Stomach (tissue), 19 donors: ENCODE measurements at places on chromosomes 3 and 15. TPM values are rescaled to one million over a fixed set of nuclear protein-coding genes. Genes with fewer than 3 reads are reported as not detected.
A peak's percentile ranks its signal among the peaks of the same experiment; 100 is the strongest.

The GNAT1 gene
- total RNA-seq = not detected

The IL17RE gene
- total RNA-seq = 60.1 TPM

The BCL2A1 gene
- 12.5 TPM for total RNA-seq

The SI gene
- 17.4 TPM for total RNA-seq

The RTP3 gene
- not detected for total RNA-seq

The DNAJC13 gene
- 58.5 TPM for total RNA-seq

The SERPINI2 gene
- total RNA-seq = 1.3 TPM

The TICRR gene
- total RNA-seq = 3.5 TPM

The LMAN1L gene
- total RNA-seq = not detected

The CAND2 gene
- 3.5 TPM for total RNA-seq

The PLA2G4D gene
- total RNA-seq = 2.9 TPM

The SLC38A3 gene
- total RNA-seq = not detected

The CCDC39 gene
- total RNA-seq = 11.7 TPM

The CHRD gene
- 27.2 TPM for total RNA-seq

The SLC15A2 gene
- not detected for total RNA-seq

The PLD1 gene
- 25.1 TPM for total RNA-seq

The MYRIP gene
- total RNA-seq = 10.7 TPM

GRCh38 chr3:53677413-53677812, 168.8 kb downstream of the CHDH start:
- peaks cover 6% of the 10 kb centered on the region for H3K4me1 ChIP-seq
- H3K36me3 ChIP-seq = no peaks in the 10 kb centered on the region
- no peak overlapping the region for H3K4me3 ChIP-seq

DNA sequence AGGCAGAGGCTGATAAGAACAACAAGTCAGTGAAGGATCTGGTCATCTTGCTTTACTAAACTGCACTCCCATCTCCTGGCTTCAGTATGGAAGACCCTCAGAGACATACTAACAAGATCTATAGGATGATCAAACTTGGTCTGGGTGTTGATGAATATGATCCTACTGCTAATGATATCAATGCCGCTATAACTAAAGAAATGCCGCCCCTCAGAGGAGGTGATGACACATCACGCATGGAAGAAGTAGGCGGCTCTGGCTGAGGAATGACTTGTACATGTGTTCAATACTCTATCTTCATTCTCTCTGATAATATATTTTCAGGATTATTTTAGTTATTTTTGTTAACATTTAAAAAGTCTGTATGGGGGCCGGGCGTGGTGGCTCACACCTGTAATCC, 17.5 kb upstream of the EIF2B5 start:
- no peak for DNase-seq
- H3K4me1 ChIP-seq = no peaks in the 10 kb centered on the region
- H3K36me3 ChIP-seq = no peaks in the 10 kb centered on the region
- no peak overlapping the region for H3K27ac ChIP-seq

- H3K4me1 ChIP-seq = peaks cover 11% of the 10 kb centered on the region
- no peak overlapping the region for H3K4me3 ChIP-seq
- H3K27me3 ChIP-seq = no peaks in the 10 kb centered on the region
- DNase-seq = no peak
- H3K36me3 ChIP-seq = peaks cover 98% of the 10 kb centered on the region
- no peak overlapping the region for H3K27ac ChIP-seq
Measured at GRCh38 chr15:44595656-44596510, 58.9 kb downstream of the EIF3J start.

- no peak overlapping the region for H3K27ac ChIP-seq
- DNase-seq = no peak
- H3K36me3 ChIP-seq = no peaks in the 10 kb centered on the region
- H3K4me1 ChIP-seq = no peaks in the 10 kb centered on the region
- no peak overlapping the region for H3K4me3 ChIP-seq
Measured at GRCh38 chr3:193929921-193930646, 205.9 kb upstream of the HES1 start.

GRCh38 chr15:68769702-68770101, 51.0 kb downstream of the ANP32A start:
- DNase-seq = no peak
- no peaks in the 10 kb centered on the region for H3K27me3 ChIP-seq
- H3K4me3 ChIP-seq = no peak overlapping the region
- H3K4me1 ChIP-seq = no peaks in the 10 kb centered on the region
- no peaks in the 10 kb centered on the region for H3K36me3 ChIP-seq
- no peak overlapping the region for H3K27ac ChIP-seq

GRCh38 chr15:97653896-97654295, 306.6 kb upstream of the ARRDC4 start:
- no peak overlapping the region for H3K27ac ChIP-seq
- DNase-seq = no peak
- peaks cover 33% of the 10 kb centered on the region for H3K27me3 ChIP-seq
- no peak overlapping the region for H3K4me3 ChIP-seq
- H3K4me1 ChIP-seq = peaks cover 7% of the 10 kb centered on the region

- H3K27ac ChIP-seq = no peak overlapping the region
- H3K4me3 ChIP-seq = no peak overlapping the region
- peaks cover 10% of the 10 kb centered on the region for H3K36me3 ChIP-seq
- DNase-seq = no peak
- no peaks in the 10 kb centered on the region for H3K27me3 ChIP-seq
- H3K4me1 ChIP-seq = no peaks in the 10 kb centered on the region
Measured at GRCh38 chr15:49313650-49314049, 109.4 kb upstream of the FGF7 start.

GRCh38 chr3:187064210-187065115, 74.8 kb downstream of the RPL39L start:
- peaks cover 6% of the 10 kb centered on the region for H3K36me3 ChIP-seq
- H3K4me1 ChIP-seq = no peaks in the 10 kb centered on the region
- H3K27ac ChIP-seq = no peak overlapping the region
- peak; percentile 62 for DNase-seq
- H3K27me3 ChIP-seq = no peaks in the 10 kb centered on the region
- no peak overlapping the region for H3K4me3 ChIP-seq

DNA sequence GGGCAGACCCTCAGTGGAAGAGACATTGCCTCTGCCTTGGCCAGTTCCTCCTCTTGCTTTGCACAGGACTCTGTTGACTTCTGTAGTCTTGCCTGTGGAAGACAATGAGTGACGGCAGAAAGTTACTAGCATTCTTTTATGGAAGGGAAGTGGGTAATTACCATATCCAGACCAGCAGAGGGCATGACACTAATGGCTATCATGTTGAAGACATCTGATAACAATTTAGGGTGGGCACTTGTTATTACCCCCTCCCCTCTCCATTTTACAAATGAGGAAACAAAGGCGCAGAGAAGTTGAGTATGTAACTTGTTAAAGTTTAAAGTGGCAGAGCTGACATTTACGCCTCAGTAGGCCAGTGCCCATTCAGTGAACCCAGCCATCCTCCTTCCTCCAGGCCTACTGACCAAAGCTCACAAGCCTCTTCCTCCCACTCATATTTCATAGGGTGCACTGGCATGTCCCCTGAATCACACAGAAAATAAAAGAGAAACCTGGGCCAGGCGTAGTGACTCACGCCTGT, 48.2 kb upstream of the FMN1 start:
- no peak for DNase-seq
- H3K27ac ChIP-seq = no peak overlapping the region
- H3K4me3 ChIP-seq = no peak overlapping the region
- H3K4me1 ChIP-seq = no peaks in the 10 kb centered on the region
- no peaks in the 10 kb centered on the region for H3K36me3 ChIP-seq

- no peaks in the 10 kb centered on the region for H3K4me1 ChIP-seq
- H3K4me3 ChIP-seq = peak overlapping the region; percentile 27
- no peak for DNase-seq
- peaks cover 16% of the 10 kb centered on the region for H3K27me3 ChIP-seq
- H3K36me3 ChIP-seq = no peaks in the 10 kb centered on the region
Measured at GRCh38 chr3:42685891-42686820, 819 bp downstream of the KLHL40 start.

DNA sequence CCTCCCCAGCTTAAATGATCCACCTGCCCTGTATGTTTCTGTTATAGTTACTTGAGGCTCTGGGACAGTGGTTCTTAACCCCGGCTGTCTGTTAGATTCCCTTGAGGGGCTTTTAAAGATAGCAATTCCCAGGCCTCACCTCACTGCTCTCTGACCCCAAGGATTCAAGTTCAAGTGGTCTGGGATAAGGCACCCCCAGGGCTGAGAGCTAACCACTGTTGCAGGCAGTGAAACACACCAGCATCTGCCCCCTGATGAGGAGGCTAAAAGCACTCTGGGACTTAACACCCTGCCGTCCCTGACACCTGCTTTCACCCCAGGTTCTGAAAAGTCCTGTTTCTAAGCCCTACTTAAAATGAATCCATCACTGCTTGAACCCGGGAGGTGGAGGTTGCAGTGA, 103.7 kb downstream of the LRRK1 start:
- H3K4me1 ChIP-seq = peaks cover 6% of the 10 kb centered on the region
- no peak overlapping the region for H3K4me3 ChIP-seq
- H3K27ac ChIP-seq = peak overlapping the region; percentile 75

DNA sequence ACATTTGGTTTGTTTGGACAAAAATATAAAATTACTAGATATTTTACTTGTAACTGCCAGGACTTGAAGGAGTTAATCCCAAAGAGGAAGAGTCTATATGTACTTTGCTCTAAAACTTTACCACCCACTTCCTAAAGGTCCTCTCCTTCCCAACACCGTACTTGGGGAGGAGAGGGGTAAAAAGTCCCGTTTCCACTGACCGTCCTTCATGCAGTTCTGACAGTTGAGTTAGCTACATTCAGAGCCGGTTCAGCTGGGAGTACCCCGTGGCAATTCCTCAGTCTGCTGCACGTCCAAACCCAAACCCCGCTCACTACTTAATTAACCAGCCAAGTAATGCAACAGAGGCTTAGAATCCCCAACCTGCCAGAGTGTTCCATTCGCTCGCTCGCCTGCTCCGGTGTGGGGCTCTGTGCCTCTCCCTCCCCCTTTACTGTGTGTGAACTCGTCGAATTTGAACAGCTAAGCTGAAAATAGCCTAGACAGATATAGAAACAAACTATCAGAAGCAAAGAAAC, 519.7 kb downstream of the FOXP1 start:
- H3K4me3 ChIP-seq = peak overlapping the region; percentile 60
- no peaks in the 10 kb centered on the region for H3K36me3 ChIP-seq
- H3K4me1 ChIP-seq = peaks cover 75% of the 10 kb centered on the region
- DNase-seq = peak; percentile 78
- H3K27ac ChIP-seq = peak overlapping the region; percentile 99

- peaks cover 13% of the 10 kb centered on the region for H3K36me3 ChIP-seq
- no peak for DNase-seq
- H3K27ac ChIP-seq = peak overlapping the region; percentile 85
- H3K4me3 ChIP-seq = peak overlapping the region; percentile 85
- H3K4me1 ChIP-seq = peaks cover 53% of the 10 kb centered on the region
Measured at GRCh38 chr3:51384055-51384725, 901 bp upstream of the MANF start.

- H3K27me3 ChIP-seq = no peaks in the 10 kb centered on the region
- no peak overlapping the region for H3K4me3 ChIP-seq
- no peaks in the 10 kb centered on the region for H3K36me3 ChIP-seq
- no peaks in the 10 kb centered on the region for H3K4me1 ChIP-seq
Measured at GRCh38 chr3:150169330-150169940, 198.7 kb upstream of the PFN2 start.

GRCh38 chr3:61601831-61602230, 40.5 kb downstream of the PTPRG start:
- no peak overlapping the region for H3K4me3 ChIP-seq
- H3K27ac ChIP-seq = no peak overlapping the region
- H3K36me3 ChIP-seq = no peaks in the 10 kb centered on the region
- DNase-seq = no peak
- H3K4me1 ChIP-seq = no peaks in the 10 kb centered on the region

DNA sequence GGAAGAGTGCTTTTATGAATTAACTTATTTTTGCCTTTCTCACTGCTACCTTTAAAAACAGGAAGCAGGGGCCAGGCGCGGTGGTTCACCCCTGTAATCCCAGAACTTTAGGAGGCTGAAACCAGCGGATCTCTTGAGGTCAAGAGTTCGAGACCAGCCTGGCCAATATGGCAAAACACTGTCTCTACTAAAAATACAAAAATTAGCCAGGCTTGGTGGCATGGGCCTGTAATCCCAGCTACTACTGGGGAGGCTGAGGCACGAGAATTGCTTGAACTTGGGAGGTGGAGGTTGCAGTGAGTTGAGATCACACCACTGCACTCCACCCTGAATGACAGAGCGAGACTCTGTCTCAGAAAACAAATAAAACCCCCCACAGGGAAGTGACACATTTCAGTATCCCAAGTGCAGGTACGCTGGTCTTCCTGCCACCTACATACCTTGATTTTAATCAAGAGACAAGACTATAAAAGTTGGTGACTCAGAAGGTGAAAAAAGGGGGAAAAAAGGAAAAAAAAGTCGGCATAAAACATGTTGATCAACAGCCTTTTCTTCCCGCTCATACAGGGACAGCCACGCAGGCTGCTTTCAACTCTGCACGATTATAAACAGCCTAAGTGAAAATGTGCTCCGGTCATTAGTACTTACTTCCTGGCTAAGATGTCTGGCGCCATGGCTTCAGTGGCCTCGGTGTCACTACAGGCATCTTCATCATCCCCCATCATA, 18.8 kb downstream of the PPP1R2 start:
- no peak overlapping the region for H3K4me3 ChIP-seq
- no peak for DNase-seq
- H3K36me3 ChIP-seq = peaks cover 44% of the 10 kb centered on the region
- H3K4me1 ChIP-seq = peaks cover 5% of the 10 kb centered on the region

DNA sequence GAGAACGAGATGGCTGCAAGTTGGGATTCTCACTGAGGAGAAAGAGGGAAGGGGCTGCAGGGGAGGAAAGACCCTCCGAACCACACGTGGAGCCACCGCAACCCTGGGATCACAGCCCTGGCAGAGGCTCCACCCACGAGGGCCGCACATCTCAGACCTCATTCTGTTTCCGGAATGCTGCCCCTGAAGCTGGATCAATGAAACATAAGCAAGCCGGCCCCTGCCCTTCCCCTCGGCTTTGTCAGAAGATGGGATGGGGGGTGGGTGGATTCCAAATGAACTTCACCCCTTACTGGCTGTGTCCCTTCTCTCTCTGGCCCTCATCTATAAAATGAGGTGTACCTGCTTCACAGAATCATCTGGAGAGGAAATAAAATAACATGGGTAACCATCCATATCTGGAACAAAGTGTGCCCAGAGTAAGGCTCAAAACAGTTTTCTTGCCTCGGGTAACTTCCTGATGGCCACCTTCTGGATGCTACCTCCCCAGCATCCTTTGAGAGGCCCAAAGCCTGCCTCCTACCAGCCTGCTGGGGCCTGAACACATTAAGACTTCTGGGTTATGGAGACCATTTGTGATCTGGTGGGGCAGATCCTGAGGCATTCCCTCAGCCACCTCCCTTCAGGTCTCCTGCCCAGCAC, 4.6 kb upstream of the CCDC9B start:
- H3K27me3 ChIP-seq = no peaks in the 10 kb centered on the region
- H3K27ac ChIP-seq = peak overlapping the region; percentile 74
- peaks cover 74% of the 10 kb centered on the region for H3K4me1 ChIP-seq
- no peak overlapping the region for H3K4me3 ChIP-seq
- no peaks in the 10 kb centered on the region for H3K36me3 ChIP-seq
- DNase-seq = no peak

- DNase-seq = no peak
- no peaks in the 10 kb centered on the region for H3K27me3 ChIP-seq
- H3K4me1 ChIP-seq = no peaks in the 10 kb centered on the region
- no peak overlapping the region for H3K4me3 ChIP-seq
- H3K36me3 ChIP-seq = no peaks in the 10 kb centered on the region
- H3K27ac ChIP-seq = no peak overlapping the region
Measured at GRCh38 chr3:127103080-127103479, 89.9 kb upstream of the PRR23E start.
